H4 (cell line): ENCODE measurements at places on chromosomes 4 and X. TPM values are rescaled to one million over a fixed set of nuclear protein-coding genes. Genes with fewer than 3 reads are reported as not detected.

AFP gene
- total RNA-seq = 7.3 and 11.0 TPM in 2 replicates

USP51 gene
- 0.78 and 0.91 TPM in 2 replicates for total RNA-seq

DNA sequence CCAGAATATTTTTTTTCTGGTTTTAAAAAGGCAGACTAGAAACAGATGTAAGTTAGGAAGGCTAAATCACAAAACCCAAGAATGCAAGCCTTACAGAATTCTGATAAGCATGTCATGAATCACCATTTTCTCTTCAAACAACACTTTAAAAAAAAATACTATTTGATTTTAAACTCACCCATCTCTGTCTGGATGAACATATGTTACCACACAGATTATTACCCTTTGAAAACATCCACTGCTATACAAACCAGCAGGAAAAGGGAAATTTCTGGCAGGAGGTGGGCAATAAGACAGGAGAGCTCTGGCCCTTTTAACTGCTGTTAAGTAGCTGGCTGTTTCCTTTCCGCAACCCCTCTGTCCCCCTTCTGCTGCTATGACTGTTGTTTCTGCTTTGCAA lies 317.7 kb upstream of the NOCT start:
- DNase-seq = no peak

DMP1 gene
- total RNA-seq = not detected in 2 replicates

- DNase-seq = peak; percentile 54
Observed at GRCh38 chr4:26081795-26082498, 167.9 kb downstream of the SMIM20 start.

FABP2 gene
- not detected in 2 replicates for total RNA-seq

GRCh38 chr4:158496030-158496741 lies 25.5 kb upstream of the RXFP1 start:
- DNase-seq = no peak

GRCh38 chrX:81259020-81259713 lies 57.3 kb downstream of the SH3BGRL start:
- DNase-seq = peak; percentile 28

GRCh38 chr4:88411491-88412096 lies 32.9 kb downstream of the HERC6 start:
- DNase-seq = no peak

DCLK2 gene
- total RNA-seq = 4.5 and 6.5 TPM in 2 replicates
